ENCODE measurements at places on chromosomes 13 and 19. TPM values are rescaled to one million over a fixed set of nuclear protein-coding genes. Genes with fewer than 3 reads are reported as not detected.

Gene RPL18
- total RNA-seq = 727 TPM

Gene ELF1
- total RNA-seq = 45.8 TPM

Gene YJEFN3
- total RNA-seq = 3.6 TPM

Gene METTL21C
- total RNA-seq = not detected

Gene ZNF223
- total RNA-seq = 5.2 TPM

Gene KLF1
- total RNA-seq = not detected

Gene PEAK3
- total RNA-seq = 0.38 TPM

Gene CGB3
- not detected for total RNA-seq

Gene RASIP1
- total RNA-seq = 0.31 TPM

Gene ZNF816
- total RNA-seq = 8.7 TPM

Gene KIR2DL3
- not detected for total RNA-seq

Gene PLPP2
- total RNA-seq = 4.1 TPM

Gene KLC3
- total RNA-seq = not detected

Gene GJB6
- total RNA-seq = not detected

Gene RFPL4A
- total RNA-seq = not detected

Gene NLRP11
- total RNA-seq = not detected

Gene ZNF563
- total RNA-seq = 1.2 TPM

Gene ICAM3
- 15.3 TPM for total RNA-seq

Gene NDFIP2
- total RNA-seq = 29.3 TPM

Gene CYP2A6
- not detected for total RNA-seq

Gene TNFAIP8L1
- 3.9 TPM for total RNA-seq

Gene C19orf33
- 2.0 TPM for total RNA-seq

Gene ATP8A2
- 1.7 TPM for total RNA-seq

Gene OR10H1
- not detected for total RNA-seq
